Erythroblast (primary cell): ENCODE measurements at places on chromosomes 6 and 20.

- no peak for DNase-seq
These were observed 190.0 kb upstream of the COL21A1 start for GRCh38 chr6:56437171-56437900.

- DNase-seq, result peak; percentile 71
These were observed 5.6 kb upstream of the SLC17A9 start for GRCh38 chr20:62946918-62947317.

- DNase-seq, result no peak
These were observed 69.3 kb downstream of the HDDC2 start for GRCh38 chr6:125232466-125232865.

- DNase-seq, result no peak
These were observed 27.6 kb downstream of the SYNJ2 start for GRCh38 chr6:158009114-158009891.
